ENCODE measurements at places on chromosomes 16 and 17.
A peak's percentile ranks its signal among the peaks of the same experiment; 100 is the strongest.

GRCh38 chr16:27377666-27378485, 24.1 kb upstream of the IL21R start:
- DNase-seq: no peak

GRCh38 chr16:85554889-85555718, 58.0 kb upstream of the GSE1 start:
- peak; percentile 18 for DNase-seq

- no peak for DNase-seq
These were observed 23.4 kb downstream of the C1QTNF1 start for GRCh38 chr17:79047291-79047920.

DNA sequence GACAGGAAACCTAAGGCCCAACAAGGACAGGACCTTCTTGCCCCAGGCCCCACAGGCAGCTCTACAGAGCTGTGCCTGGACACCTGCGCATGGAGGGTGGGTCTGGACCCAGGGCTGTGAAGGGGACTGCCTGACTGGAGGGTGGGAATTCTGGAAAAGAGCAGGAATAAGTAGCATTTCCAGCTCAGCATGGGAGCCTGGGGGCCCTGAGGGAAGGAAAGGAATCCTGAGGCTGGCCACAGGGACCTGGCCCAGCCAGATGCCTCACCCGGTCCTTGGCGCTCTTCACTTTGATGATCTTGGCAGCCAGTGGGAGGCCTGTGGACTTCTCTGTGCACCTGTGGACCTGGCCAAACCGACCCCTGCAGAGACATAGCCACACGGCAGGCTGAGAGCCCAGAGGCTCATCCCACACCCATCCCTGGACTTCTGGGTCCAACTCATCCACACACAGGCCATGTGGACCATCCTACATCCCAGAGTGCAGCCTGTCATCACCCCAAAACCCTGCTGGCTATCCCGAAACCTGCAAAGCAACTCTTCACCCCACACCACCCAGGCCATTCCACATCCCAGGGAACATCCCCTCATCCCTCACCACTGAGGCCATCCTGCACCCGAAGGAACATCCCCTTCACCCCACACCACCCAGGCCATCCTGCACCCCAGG, 18.7 kb downstream of the MYLK3 start:
- DNase-seq: no peak

DNA sequence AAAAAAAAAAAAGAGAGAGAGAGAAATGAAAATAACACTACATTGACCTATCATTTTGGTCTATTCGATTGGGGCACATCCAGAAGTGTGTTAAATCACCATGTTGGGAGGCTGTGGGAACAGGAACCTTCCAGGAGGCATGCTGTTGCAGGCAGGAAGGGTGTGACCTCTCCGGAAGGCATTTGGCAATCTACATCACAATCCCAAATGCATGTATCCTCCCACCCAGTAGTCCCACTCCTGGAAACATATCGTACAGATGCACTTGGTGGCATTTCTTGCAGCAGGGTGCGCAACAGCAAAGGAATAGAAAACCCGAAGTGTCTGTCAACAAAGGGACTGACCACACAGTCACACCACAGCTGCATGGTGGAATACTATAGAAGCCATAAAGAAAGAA, 7.9 kb downstream of the PLLP start:
- no peak for DNase-seq

- DNase-seq: peak; percentile 33
These were observed 14.3 kb downstream of the PRCD start for GRCh38 chr17:76554131-76554530.

DNA sequence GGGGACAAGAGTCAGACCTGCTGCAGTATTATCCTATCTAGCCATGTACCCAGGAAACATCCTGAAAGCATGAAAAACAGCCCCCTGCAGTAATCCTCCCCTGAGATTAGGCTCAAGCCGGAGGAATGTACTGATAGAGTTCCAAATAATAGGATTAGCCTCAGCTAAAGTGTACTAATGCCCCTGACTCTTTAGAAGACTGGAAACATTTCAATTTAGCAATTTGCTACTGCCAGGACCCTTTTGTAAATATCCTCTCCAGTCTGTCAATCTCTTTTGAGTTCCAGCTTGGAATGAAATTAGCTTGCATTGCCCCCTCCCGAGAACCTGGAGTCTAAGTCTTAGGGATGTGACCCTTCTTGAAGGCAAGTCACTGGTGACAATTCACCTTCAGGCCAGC, 110.8 kb upstream of the DNAH9 start:
- no peak for DNase-seq

DNA sequence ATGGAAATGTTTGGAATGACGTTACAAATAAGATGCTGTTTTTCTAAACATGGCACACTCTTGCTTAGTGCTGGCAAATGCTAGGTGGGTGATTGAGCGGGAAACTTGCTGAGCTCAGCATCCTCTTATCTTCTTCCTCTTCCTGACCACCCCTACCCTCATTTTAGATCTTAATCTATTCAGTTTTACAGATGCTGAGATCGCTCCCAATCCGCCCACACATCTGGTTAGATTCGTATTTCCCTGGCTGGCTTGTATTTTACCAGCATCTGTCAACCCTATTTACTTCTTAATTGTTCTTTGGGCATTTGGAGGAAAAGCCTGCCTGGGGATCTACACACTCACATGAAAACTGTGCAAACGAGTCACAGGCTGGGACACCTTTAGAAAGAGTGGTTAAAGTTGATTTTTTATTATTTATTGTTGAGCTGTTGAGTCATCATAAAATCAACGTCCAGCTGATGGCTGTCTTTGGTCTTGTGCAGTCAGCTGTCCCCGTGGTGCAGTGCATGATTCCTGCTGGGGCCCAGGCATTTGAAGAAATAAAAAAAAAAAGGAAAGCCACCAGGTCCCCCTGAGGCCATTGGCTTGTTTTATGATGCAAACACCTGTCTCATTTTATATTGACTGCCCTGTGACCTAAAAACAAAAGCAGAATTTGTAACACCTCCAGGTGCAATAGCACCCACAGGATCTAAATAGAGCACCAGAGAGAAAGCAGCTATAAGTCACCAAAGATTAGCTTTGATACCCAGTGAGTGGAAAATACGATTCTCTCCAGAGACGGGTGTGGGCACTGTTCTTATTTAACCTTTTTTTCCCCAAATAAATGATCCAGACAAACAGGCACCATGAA, 258.6 kb downstream of the HS3ST3B1 start:
- DNase-seq: no peak

DNA sequence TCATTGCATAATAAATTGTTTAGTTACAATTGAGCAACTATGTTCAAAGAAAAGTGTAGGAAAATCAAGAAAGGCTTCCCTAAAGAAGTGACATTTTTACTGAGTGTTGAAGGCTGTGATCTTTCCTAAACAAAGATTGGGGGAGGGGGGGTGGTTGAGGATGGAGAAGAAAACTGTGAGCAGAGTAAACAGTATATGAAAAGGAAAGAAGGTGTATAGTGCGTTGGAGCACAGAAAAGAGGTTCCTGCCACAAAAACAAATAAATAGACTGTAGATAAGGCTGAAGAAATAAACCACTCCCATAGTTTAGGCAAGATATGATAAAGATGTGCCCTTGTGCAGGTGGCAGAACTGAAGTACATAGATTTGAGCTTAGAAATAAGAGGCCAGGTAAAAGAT, 8.5 kb downstream of the ABCA10 start:
- no peak for DNase-seq

GRCh38 chr16:86443508-86444147, 66.7 kb upstream of the FOXF1 start:
- no peak for DNase-seq

DNA sequence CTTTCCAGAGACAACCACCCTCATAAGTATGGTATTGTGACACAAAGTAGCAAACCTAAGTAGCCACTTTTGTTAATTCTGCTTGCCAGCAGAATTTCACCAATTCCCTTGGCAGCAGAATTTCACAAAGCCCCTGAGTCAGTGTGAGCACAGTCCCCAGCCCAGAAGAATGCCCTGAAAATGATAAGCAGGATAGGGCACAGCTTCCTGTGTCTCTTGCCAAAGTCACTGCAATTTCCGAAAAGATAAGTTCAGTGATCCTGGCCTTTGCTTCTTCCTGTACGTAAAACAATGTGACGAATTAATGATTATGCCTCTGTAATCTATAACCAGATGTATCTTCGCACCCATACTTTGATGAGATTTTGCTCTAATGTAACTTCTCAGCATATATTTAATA, 16.0 kb upstream of the WIPF2 start:
- DNase-seq: no peak

- no peak for DNase-seq
These were observed 4.7 kb downstream of the ZNF764 start for GRCh38 chr16:30553393-30553899.

- no peak for DNase-seq
These were observed 47.7 kb upstream of the TNRC6A start for GRCh38 chr16:24681793-24682192.

DNA sequence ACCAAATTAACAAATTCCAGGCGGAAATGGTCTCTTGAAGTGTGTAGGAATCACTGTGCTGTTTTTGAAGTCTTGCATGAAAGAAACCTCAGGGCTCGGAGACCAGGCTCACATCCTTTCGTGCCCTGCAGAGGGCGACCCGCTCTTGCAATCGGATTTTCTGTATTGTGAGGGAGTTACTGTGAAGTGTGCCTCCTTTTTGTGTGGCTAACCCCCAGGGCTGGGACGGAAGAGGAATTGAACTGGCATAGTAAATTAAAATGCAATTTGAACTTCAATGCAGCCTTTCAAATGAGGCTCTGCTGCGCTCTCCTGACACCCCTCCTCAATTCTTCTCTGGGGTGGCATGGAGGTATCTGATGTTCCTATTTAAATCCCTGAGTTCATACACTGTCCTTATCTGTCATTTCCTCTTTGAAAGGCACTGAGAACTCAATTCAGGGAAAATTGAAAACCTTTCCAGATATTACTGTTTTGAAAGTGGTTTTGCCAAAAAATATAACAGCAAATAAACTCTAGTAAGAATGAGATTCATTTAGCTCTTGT, 51.5 kb upstream of the MGAT5B start:
- DNase-seq: peak; percentile 11

- no peak for DNase-seq
These were observed 6.1 kb downstream of the OR1A1 start for GRCh38 chr17:3213587-3213986.

DNA sequence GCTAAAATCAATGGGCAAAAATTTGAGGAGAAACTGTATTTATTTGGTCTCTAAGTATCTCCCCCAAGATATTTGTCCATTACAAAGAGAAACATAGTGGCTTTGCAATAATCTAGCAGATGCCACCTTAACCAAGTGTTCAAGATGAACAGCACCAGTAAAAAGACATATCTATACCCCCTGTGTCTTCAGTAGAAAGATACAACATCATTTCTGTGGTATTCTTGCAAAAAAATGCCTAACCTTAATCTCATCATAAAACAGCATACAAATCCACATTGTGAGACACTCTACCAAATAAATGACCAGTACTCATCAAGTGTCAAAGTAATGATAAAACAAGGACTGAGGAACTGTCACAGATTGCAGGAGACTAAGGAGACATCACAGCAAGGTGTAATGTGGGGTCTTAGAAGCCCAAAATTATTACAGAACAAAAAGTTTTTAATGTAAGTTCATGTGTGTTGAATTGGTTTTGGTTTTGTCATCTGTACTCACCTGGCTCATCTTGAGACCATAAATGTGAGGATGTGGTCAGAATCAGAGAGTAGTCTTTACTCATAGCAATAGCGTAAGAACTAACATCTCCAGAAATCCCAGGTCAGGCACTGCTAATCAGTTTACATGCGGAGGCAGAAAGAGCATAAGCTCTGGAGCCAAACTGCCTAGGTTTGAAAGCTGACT, 77.2 kb downstream of the AATF start:
- no peak for DNase-seq

DNA sequence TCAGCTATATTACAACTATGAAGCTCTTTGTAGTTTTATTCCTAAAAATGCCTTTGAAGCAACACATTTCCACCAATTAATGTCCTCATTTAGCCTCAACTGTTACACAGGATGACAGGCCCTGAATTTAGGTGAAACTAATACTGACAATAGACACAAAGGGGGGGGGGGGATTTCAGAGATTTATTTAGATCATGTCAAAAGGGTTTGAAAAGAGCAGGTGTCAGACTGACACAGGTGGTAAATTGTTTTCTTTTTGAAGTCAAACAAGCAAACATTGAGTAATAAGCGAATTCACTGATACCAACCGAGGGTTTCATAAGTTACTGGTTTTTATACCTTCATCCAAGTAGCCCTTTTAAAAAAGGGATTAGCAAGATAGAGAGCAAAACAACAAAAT, 40.8 kb downstream of the KANSL1 start:
- no peak for DNase-seq

DNA sequence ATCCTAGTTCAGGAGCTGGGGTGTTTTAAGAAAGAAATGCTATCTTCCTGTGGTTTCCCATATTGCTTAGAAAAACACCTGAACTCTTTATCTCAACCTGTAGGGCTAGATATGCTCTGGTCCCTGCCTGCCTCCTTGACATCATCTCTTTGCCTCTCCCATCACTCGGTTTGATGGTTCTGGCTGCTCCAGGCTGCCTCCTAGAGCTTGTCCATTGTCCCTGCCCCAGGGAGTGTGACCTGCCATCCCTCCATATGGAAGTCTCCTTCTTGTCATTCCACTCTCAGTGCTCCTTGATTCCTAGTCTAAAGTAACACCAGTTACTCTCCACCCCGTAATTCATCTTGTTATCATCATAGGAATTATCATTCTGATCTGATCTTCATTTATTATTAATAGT, 369.0 kb upstream of the EEF2KMT start:
- no peak for DNase-seq

DNA sequence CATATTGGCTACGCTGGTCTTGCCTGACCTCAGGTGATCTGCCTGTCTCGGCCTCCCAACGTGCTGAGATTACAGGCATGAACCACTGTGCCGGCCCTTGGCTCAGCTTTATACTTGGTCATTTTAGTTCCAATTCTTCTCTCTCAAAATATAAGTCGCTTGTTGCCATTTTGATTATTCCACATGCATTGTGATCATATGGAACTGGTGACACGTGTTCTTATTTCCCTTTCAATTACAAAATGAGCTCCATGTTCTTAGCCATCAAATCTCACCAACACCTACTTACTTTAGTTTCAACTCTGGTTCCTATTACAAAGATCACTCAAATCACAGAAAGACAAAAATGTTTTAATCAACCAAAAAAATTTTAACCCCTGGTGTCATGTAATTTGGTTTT, 1711.7 kb downstream of the TP53TG3F start:
- DNase-seq: no peak
